Body of pancreas (tissue), 4 donors: ENCODE measurements at places on chromosomes 3 and 15. TPM values are rescaled to one million over a fixed set of nuclear protein-coding genes. Genes with fewer than 3 reads are reported as not detected.
A peak's percentile ranks its signal among the peaks of the same experiment; 100 is the strongest.

DNA sequence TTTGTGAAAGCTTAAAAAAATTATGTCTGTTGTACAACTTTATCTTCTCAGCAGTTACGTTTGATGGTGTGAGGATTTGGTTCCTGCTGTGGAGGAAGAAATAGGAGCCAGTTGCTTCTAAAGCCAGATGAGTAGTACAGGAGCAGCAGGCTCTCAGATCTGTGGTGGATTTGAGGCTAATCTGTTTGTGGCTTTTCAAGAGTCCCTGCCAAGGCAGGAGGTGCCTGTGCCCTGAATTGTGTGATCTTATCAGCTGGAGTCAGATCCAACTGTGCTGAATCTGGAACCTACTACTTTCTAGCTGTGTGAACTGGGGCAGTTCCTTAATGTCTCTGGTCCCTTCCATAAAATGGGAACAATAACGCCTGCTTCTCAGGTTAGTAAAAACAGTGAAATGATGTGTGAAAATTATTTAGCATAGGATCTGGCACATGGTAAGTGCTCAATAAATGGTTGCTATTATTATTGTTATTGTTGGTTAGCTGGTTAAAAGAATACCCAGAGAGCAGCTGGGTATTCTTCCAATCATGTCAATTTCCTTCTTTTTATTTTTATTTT lies 7.7 kb downstream of the CLDN11 start:
- DNase-seq: no peak

GRCh38 chr15:44810237-44810636 lies 73.9 kb downstream of the TRIM69 start:
- no peak for DNase-seq

- peak; percentile 39 for DNase-seq
Observed at GRCh38 chr15:40290918-40291574, 8.2 kb upstream of the ANKRD63 start.

DNA sequence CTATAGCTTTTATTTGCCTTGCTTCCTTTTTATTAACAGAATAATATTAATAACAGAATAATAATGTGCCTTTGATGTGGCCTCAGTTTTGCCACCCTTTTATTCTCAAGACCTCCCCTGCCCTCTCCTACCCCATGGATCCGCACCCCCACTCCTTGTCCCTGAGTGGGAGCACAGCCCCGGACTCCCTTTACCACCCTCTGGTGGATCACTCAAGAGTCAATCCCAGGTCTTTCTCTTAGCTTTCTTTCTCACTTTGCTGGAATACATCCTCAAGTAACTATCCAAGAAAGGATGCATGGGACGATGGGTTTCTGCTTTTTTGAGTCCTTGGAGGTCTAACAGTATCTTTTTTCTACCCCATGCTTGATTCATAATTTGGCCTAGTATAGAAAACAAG lies 63.4 kb downstream of the KLF13 start:
- DNase-seq: no peak

DNA sequence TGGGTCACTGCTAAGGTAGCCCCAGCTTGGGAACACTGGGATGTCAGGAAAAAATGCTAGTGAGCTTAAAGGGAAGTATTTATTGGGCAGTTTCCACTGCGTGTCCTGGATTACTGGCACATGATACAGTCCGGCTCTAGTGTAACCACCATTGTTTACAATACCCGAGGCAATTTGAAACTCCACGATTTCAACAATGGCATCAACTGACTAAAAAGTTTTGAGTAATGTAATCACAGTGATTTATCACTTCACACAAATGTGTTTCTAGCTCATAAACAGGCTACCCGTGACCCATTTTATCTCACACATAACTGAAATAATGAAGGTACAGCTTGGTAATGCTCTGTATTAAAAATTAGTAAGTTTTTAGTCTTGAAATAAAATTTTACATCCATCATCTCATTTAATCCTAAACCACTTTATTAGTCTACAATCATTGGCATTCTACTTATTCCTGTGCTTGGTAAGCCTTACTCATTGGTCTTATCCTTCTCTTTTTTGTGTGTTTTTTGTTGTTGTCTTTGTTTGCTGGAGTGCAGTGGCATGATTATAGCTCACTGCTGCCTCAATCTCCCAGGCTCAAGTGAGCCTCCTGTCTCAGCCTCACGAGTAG lies 7.6 kb downstream of the ZMAT3 start:
- no peak for DNase-seq

The KBTBD13 gene
- not detected for total RNA-seq

GRCh38 chr15:60162251-60162967 lies 158.3 kb downstream of the FOXB1 start:
- DNase-seq: no peak

The PPP1R14D gene
- not detected for total RNA-seq

GRCh38 chr3:55897573-55898224 lies 410.6 kb upstream of the WNT5A start:
- peak; percentile 15 for DNase-seq
